Keratinocyte (primary cell): ENCODE measurements at places on chromosomes 1 and 21. TPM values are rescaled to one million over a fixed set of nuclear protein-coding genes. Genes with fewer than 3 reads are reported as not detected.

DNA sequence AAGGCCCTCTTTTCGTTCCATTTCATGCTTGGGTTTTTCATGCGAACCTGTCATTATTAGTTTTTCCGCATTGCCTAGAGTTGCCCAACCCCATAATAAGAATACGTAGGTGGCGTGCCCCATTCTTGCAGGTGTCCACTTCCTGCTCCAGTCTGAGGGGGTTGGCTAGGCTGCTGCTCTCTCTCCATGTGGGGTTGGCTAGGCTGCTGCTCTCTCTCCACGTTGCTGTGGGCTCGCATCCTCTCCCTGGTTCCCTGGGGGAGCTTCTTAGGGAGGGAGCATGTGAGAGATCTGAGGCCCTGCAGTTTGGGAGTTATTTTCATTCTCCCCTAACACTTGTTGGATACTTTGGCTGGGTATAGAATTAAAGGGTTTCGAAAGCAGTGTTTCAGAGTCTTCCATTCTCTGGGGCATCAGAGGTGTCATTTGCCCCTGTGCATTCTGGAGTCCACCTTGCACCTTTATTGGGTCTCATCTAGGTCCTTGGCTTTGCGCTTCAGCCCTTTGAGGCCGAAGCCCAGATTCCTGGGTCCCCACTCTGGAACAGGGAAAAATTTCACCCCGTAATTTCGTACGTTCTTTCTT lies 8.6 kb downstream of the C1orf35 start:
- peaks cover 32% of the 10 kb centered on the region for H3K4me1 ChIP-seq
- H3K27me3 ChIP-seq = no peaks in the 10 kb centered on the region
- no peak overlapping the region for H3K4me3 ChIP-seq

GRCh38 chr1:107622535-107622934 lies 342.4 kb downstream of the VAV3 start:
- DNase-seq = no peak
- no peaks in the 10 kb centered on the region for H3K27me3 ChIP-seq
- no peak overlapping the region for H3K27ac ChIP-seq
- peaks cover 21% of the 10 kb centered on the region for H3K4me1 ChIP-seq

DNA sequence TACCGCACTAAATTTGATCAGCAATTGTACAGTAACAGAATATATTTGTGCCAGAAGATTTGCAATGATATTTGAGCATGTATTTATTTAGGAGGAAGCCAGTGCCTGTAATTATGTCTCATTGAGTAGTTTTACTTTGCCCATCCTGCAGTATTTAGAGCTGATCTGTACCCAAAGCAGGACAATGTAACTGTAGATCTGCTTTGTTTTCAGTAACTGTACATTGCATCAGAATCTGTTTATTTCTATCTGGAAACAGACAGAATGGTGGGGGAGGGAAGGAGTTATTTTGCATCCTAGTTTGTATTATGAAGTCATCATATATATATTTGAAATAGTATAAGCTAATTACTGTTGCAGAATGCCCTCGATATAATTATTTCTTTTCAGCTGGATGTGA lies 36.2 kb upstream of the LRRC8C start:
- H3K27ac ChIP-seq = no peak overlapping the region
- no peaks in the 10 kb centered on the region for H3K4me1 ChIP-seq

DNA sequence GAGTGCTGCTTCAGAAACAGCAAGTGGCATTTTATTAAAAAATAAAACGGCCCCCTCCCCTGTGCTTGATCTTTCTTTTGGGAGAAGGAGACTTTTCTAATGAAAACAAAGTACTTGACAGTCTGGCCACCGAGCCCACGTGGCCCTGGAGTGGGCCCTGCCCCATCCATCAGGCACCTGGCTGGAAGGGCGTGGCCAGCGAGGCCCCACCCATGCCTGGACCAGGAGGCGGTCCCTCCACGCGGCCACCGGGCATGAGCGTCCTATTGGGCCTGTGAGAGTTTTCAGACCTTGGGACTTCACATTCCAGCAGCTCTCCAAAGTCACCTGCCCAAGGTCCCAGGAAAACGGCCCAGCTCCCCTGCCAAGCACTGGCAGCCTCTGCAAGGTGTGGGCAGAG lies 144.7 kb downstream of the CASZ1 start:
- peaks cover under 1% of the 10 kb centered on the region for H3K4me1 ChIP-seq
- H3K27ac ChIP-seq = no peak overlapping the region
- no peak overlapping the region for H3K4me3 ChIP-seq
- H3K27me3 ChIP-seq = no peaks in the 10 kb centered on the region
- DNase-seq = no peak
- peaks cover 8% of the 10 kb centered on the region for H3K36me3 ChIP-seq

DNA sequence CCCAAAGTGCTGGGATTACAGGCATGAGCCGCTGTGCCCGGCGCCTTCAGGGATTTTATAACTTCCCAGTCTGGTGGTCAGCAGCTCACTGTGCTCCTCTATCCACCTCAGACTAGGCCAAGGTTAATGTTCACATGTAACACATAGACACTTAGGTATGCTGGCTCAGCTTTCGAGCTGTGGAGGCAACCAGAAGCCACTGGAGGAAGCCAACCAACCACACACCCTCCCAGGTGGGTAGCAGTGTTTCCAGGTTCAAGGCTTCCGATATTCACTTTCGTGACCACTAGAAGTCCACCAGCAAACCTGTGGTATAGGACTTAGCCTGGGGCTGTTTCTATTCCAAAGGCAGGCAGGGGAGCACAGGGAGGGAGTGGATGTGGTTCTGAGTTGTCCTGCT lies 255.9 kb upstream of the KIAA0040 start:
- no peaks in the 10 kb centered on the region for H3K27me3 ChIP-seq
- no peak overlapping the region for H3K4me3 ChIP-seq
- H3K36me3 ChIP-seq = no peaks in the 10 kb centered on the region
- H3K4me1 ChIP-seq = no peaks in the 10 kb centered on the region
- no peak overlapping the region for H3K27ac ChIP-seq
- no peak for DNase-seq

GRCh38 chr21:35366394-35367080 lies 317.4 kb upstream of the RUNX1 start:
- no peak for DNase-seq
- H3K4me1 ChIP-seq = no peaks in the 10 kb centered on the region
- H3K36me3 ChIP-seq = no peaks in the 10 kb centered on the region
- no peak overlapping the region for H3K4me3 ChIP-seq

DNA sequence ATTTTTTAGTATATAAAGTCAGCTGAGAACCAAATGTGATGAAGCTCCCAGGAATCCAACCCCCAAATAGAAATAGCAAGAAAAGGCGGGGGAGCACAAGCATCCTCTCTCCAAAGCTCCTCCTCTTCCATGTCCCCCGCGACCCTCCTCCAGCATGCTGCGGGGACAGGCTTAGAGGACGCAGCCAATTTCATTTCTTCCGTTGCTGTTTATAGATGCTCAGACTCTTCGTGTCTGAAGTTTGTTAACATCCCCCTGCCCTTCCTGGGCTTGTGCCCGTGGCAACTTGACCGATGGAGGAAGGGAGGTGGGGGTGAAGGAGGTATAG lies 754 bp upstream of the NPPA start:
- no peak for DNase-seq
- no peaks in the 10 kb centered on the region for H3K4me1 ChIP-seq
- H3K27me3 ChIP-seq = no peaks in the 10 kb centered on the region
- H3K4me3 ChIP-seq = no peak overlapping the region
- no peak overlapping the region for H3K27ac ChIP-seq

DNA sequence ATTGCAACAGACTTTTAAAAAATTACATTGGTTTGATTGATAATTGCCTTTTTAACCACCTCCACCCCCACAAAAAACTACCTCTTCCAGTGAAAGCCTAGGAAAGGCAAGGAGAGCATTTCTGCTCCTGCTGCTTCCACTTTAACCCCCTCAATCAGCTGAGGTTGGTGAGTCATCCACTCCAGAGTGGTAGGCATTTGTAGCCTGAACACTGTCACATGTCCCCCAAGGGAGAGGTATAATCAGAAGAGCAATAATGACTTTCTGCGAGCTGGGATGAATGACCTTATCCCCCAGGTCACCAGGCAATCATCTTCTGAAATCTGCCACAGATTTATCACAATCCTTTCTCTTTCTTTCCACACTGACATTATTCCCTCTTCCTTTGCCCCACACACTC lies 126.6 kb upstream of the CAMK1G start:
- no peaks in the 10 kb centered on the region for H3K27me3 ChIP-seq
- no peak overlapping the region for H3K4me3 ChIP-seq
- H3K36me3 ChIP-seq = no peaks in the 10 kb centered on the region
- no peak for DNase-seq

Gene OR10J5
- polyA plus RNA-seq = not detected in 3 replicates

Gene C1orf115
- 0.68 to 0.97 TPM (median 0.72 TPM) in 3 replicates for polyA plus RNA-seq

Gene OR2L13
- polyA plus RNA-seq = not detected in 3 replicates

Gene CAPN8
- 2.5 to 4.7 TPM (median 3.0 TPM) in 3 replicates for polyA plus RNA-seq

Gene OR10K2
- not detected in 3 replicates for polyA plus RNA-seq

Gene OR2L2
- 0.03 TPM in 1 of 3 replicates, not detected in the others for polyA plus RNA-seq
